ENCODE measurements at places on chromosomes 3 and 15.

DNA sequence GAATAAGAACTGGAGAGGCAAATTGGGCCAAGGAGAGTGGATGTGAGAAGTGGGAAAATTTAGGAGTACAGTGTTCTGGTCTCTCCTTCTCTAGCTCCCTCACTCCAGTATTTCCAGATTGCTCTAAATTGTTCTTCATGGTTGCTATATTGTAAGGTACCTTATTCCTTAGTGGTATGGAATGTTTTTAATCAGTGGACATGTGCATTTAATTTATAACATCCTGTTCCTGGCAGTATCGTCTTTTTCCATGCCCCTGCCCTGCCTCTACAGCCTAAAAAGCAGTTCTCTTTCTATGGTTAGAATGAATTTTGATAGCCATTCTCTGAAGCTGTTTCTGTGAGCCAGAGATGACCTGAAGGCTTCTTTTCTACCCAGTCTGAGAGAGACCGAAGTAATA lies 180.5 kb downstream of the TCF12 start:
- DNase-seq, result no peak

GRCh38 chr3:99669879-99670555 lies 31.6 kb downstream of the COL8A1 start:
- DNase-seq, result no peak

DNA sequence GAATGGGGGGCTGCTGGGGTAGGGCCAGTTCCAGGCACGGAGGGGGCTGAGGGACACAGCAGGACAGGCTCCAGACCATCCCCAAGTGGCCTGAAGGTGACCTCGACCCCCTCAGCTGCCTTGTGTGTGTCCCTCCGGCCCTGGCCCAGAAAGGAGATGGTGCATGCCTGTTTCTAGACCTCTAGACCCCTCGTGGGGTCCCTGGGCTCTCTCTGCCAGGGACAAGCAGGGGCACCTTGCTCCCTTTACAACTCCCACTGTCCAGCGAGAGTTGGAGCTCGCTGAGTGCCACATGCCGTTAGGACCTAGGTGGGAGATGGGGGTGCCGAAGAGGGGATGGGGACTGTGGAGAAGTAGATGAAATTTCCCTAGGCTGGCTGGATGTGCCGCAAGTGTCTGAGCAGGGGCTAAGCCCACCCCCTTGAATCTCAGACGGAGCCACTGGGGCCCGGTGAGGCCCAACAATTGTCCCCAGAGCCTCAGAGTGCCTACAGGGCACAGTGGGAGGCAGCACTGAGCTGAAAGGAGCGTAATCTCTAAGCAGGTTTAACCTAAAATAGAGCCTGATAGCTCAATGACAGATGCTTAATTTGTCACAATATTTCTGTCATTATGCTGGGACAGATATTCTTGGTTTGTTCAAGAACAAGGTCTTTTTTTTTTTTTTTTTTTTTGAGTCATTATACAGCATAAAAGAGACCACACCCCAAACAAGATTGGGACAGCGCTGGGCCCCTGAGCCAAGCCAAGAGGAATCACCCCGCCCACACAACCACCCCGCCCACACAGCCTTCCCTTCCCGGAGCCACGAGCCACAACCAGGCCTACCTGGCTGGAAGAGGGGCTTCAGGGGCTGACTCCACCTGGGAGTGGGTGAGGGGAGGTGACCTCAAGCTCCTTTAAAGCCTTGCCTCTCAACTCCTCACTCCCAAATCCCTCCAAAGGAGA lies 23.6 kb upstream of the KLF13 start:
- DNase-seq, result no peak

DNA sequence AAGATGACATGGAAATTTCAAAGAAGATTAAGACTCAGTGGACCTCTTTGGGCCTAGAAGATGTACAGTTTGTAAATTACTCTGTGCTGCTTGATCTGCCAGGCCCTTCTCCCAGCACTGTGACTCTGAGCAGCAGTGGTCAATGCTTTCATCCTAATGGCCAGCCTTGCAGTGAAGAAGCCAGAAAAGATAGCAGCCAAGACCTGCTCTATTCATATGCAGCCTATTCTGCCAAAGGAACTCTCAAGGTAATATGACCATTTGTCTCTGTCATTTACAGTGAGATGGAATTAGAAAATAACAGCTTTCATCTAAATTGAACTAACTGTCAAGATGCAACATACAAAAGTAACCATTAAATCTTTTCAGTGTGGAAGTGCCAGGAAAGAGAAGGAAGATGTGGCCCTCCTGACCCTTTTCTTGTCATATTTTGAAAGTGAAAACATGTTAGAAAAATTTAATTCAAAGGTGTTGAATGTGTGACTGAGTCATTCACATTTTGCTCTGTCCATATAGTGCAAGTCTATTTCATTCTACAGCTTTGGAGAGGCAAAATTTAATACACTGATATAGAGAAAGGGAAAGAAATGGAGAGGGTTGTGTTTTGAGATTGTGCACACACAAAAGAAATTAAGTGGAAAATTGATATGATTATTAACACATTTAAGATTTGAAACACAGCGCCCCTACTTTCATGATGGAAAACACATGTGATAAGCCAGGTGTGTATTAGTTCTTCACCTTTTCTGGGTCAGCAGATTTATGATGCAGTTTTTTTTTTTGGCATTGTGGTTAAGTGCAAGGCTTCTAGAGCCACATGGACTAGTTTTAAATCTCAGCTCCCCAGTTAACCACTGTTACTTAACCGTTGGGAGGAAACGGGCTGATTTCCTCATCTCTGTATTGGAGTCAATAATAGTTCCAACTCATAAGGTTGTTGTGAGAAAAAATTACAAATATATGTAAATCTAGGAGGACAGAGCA lies 375.1 kb downstream of the NAALADL2 start:
- DNase-seq, result no peak

- DNase-seq, result no peak
Measured at GRCh38 chr3:126526668-126527005, 2.7 kb downstream of the CHST13 start.

- no peak for DNase-seq
Measured at GRCh38 chr3:46025139-46025538, 2.1 kb downstream of the XCR1 start.

- DNase-seq, result no peak
Measured at GRCh38 chr3:15300323-15301078, 31.9 kb downstream of the SH3BP5 start.

- DNase-seq, result no peak
Measured at GRCh38 chr15:81795899-81796298, 249.9 kb downstream of the MEX3B start.

DNA sequence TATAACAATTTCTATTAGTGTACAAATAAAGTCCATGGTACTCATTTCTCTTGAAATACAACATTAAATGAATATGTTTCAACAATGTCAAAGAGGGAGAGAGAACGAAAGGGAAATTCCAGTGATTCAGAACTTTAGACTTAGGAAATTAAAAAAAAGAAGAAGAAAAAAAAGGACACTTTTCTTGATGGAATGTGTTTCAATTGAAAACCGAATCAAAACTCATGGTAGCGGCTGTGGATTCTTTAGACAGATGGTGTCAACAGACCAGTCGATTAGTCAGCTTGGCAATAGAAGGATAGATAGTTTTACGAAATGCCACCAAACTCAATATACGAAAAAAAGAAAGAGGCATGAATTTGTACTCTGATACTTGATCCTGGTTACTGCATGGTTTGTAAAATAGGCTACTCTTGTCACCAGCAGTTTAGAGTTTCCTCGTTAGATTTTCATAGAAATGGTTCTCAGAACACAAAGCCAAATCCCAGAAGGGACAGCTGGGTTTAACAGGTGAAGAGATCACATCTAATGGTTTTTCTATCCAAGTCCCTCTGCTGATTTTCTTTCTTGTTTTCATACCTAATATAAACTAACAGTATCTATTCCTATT lies 793.5 kb downstream of the ROBO1 start:
- DNase-seq, result no peak

- DNase-seq, result no peak
Measured at GRCh38 chr3:52005571-52005986, 9.9 kb upstream of the RPL29 start.

GRCh38 chr3:187209491-187209890 lies 12.2 kb downstream of the RTP1 start:
- DNase-seq, result no peak

GRCh38 chr15:65082303-65082953 lies 5.9 kb downstream of the KBTBD13 start:
- DNase-seq, result peak; percentile 56

DNA sequence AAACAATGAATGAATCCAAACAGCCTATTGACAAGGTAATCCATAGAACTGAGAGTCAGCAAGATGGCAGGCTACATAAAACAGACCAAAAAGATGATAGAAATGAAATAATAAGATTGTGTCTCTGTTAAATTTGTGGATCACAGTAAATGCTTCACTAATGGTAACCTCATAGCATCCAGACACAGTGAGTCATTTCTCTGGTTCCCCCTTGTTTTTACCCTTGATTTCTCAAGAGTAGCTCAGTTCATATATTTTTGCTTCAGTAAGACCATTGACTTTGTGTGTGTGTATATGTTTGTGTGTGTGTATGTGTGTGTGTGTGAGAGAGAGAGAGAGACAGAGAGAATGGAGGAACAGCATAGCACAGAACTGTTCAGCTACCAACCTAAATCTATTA lies 546.9 kb downstream of the RBMS3 start:
- no peak for DNase-seq

DNA sequence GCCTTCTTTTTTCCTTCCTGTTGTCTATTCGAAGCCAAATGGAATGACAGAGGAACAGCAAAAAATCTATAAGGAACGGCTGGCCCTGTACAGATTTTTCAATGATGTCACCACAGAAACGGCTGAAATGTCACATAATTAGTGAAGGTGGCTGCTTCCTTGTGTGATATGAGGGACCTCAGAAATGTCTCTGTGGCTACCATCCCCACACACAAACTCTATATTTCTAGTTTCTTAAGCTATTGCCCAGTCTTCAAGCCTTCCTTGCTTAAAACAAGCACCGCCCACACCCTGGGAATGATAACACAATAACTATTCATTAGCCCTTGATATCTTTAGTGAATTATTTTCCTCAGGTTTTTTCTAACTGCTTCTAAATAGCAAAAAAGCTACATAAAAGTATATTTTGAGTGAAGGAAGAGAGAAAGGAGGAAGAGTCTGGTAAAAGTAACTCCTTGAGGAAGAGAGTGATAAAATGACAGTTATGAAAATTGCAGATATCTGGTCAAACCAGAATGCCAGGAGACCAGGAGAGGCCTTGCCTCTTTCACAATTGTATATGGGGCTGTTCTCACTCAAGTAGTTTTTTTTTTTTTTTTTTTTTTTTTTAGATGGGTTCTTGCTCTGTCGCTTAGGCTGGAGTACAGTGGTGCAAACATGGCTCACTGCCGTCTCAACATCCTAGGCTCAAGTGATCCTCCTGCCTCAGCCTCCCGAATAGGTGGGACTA lies 38.7 kb downstream of the FMN1 start:
- peak; percentile 24 for DNase-seq

DNA sequence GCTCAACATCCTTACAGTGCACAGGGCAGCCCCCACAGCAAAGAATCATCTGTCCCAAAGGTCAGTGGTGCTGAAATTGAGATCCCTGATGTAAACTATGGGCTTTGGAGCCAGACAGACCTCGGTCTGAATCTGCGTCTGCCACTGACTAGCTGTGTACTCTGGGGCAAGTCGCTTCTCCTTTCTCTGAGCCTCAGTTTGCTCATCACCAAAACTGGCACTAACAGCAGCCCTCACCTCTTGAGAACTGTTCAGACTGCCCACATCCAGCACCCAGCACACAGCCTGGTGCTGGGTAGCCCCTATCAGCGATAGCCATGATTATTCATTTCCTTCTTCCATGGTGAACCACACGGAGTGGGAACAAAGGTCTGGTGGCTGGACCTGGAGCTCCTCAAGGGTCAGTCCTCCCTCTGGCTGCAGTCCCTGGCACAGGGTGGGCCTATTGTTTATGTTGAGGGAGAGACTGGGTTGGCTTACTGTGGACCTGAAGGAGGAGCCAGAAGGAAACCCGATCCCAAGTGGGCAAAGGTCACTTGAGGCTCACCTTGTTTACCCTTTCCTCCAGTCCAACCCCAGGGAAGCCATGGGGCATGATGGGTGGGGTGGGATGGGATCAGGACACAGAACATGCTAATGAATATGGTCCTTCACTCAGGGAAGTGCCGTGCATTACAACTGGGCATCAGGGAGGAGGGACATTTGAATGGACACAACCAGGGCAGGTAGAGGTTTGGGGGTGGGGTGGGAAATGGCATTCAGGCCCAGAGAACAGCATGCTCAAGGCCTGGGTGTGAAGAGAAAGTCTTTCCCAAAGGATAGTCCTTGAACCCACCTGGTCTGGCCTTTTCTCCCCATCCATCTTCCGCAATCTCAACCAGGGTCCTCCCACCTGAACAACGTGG lies 1.6 kb upstream of the PRKCD start:
- DNase-seq, result peak; percentile 65

- DNase-seq, result no peak
Measured at GRCh38 chr3:16840101-16840424, 44.7 kb upstream of the PLCL2 start.

- DNase-seq, result no peak
Measured at GRCh38 chr3:149572796-149573414, 84.9 kb downstream of the WWTR1 start.

DNA sequence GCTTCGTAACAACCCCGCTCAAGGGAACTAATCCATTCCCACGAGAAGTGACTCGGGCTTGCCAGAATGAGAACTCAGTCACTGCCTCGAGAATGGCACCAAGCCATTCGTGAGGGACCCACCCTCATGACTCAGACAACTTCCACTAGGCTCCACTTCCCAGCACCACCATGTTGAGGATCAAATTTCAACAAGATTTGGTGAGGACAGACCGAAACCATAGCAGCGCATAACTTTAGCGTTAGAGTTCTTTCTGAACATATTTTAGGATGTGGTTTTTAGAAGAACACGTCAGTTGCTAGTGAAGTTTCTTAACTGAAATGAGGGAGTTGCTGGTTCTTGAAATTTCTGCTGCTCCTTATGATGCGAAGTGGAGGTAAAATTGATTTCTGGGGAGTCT lies 13.5 kb downstream of the PTPRG start:
- no peak for DNase-seq

DNA sequence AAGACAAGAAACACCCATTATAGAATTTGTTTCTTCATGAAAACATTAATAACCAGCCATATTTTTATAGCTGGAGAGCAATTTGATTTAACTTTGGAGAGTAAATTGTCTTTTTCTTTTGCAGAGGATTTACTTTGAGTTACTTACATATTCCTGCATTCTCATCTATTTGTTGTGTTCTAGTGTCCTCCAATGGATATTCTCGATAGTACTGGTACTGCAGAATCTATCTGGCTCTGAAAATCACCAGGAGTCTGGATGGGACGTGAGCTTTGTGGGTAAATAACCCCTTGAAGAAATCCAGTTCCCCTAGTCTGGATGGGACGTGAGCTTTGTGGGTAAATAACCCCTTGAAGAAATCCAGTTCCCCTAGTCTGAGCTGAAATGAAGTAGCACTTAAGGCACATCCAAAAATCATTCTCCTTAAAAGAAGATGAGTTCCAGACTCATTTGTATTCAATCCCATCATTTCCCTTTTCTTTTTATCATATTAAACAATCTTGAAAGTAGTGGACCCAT lies 294.1 kb upstream of the UBE2E2 start:
- DNase-seq, result no peak

DNA sequence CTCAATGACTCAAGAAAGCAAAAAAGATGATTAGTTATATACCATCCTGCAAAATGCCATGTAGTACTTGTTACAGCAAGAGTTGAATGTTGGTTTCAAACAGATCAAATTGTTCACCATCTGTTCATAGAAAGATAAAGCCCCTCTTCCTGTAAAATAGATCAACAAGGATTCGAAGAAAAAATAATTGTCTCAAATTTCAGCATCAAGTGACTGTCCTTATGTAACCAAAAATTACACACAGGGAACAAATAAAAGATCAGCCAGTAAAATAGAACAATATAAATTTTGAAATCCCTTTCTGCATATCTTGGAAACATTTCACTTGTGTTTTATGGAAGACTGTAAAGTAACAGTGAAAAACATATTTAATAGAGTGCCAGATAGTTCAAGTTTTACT lies 165.1 kb upstream of the STAC start:
- no peak for DNase-seq
